Activated CD8-positive, alpha-beta memory T cell treated with anti-CD3 and anti-CD28 coated beads for 1 hour (primary cell): ENCODE measurements at places on chromosomes 6 and 20.

DNA sequence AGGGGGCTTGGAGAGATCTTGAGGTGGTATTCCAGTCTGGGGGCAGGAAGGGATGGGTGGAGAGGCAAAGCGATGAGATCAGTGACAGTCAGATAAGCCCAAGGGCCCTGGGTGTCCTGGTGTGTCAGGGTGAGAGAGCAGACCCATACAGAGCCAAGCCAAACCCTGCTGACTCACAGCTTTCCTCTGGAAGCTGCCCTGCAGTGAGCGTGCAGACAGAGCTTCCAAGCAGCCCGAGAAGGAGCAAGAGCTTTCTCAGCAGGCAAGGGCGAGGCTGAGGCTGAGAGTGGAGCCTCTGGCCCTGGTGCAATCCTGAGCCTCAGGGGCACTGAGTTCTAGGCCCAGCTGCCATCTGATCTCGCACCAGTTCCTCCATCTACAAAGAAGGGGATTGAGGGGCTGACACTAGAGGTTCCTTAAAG lies 91.1 kb upstream of the HIVEP1 start:
- DNase-seq: no peak

GRCh38 chr20:63273059-63273579 lies 506 bp downstream of the ARFGAP1 start:
- no peak for DNase-seq

DNA sequence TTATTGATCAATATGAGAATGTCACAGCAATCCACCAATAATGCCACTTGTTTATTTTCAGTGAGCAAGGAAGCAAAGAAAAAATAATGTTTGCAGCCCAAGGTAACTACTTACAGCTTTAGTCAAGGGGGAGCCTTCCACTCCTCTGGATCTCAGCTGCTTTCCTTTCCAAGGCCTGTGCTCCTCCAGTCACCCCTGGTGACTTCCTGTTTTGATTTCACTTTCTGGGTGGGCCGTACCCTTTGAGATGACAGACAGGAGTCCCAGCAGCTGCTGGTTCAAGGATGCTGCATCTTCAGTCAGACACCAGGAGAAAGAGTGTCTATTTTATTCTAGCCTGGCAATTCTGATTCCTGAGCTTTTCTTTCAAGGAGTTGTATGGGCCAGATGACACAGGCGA lies 5.6 kb upstream of the VNN2 start:
- peak; percentile 7 for DNase-seq

DNA sequence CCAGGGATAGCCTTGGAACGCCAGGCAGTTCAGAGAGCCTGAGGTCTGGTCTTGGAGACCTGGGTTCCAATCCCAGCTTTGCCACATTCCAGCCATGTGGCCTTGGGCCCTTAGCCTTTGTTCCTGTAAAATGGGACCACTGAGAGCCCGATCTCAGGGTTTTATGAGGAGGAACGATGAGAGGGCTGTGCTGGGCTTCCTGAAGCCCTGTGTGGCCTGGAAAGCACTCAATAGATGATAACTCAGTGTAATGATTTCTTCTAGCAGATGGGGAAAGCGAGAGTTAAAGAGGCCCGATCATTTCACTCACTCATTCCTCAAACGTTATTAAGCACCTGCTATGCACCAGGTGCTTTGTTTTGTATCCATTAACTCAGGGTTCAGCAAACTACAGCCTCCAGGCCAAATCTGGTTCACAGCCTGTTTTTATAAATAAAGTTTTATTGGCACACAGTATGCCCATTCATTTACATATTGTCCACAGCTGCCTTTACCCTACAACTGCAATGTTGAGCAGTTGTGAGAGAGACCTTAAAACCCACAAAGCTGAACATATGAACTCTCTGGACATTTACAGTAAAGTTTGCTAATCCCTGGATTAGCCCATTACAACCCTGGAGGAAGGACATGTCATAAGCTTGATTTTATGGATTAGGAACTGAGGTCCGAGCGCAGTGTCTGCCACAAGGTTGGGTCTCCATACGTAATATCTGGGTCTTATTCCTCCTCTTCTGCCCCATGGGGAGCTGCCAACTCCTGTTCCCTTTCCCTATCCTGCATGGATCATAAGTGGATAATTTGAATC lies 90.4 kb downstream of the CEBPB start:
- DNase-seq: no peak

DNA sequence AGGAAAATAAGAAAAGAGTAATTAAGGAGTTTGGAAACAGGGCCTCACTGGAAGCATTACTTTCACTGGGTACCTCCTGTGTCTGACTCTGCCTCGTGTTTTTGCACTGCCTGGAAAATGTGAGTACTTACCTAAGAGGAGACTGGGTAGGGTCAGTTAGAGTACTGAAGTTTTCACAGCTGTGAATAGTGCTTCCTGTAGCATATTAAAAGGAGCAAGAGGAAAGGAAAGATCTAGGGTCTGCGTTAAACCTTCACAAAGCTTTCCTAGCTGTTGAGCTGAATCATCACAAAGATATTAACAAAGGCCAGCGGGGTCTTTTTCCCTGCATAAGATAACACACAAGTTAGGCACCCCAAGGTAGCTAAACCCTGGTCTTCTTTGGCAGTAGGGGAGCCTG lies 82.3 kb downstream of the MLIP start:
- DNase-seq: no peak

DNA sequence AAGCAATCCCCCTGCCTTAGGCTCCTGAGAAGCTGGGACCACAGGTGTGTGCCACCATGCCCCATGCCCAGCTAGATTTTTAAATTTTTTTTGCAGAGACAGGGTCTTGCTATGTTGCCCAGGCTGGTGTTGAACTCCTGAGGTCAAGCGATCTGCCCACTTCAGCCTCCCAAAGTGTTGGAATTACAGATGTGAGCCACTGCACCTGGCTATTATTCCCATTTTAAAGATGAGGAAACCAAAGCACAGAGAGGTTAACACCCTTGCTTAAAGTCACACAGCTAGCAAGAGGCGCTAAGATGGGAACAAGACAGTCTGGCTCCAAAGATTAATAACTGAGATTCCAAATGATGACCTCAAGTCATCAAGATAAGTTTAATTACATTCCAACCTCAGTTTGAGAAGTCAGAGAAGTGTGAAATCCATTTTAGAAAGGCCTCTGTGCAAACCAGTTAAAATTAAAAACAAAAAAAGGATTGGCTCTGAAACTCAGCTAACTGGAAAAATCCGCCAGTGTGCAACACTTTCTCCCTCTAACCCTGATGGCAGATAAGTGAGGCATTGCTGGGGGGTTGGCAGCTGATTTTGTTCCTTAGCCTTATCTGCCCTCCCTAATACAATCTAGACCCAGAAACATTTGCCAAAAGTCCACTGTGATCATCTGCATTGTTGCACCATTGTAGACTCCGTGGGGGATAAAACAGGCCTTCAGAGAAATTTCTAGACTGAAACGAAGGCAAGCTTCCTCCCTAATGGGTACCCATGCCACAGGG lies 55.5 kb downstream of the CPNE5 start:
- no peak for DNase-seq

DNA sequence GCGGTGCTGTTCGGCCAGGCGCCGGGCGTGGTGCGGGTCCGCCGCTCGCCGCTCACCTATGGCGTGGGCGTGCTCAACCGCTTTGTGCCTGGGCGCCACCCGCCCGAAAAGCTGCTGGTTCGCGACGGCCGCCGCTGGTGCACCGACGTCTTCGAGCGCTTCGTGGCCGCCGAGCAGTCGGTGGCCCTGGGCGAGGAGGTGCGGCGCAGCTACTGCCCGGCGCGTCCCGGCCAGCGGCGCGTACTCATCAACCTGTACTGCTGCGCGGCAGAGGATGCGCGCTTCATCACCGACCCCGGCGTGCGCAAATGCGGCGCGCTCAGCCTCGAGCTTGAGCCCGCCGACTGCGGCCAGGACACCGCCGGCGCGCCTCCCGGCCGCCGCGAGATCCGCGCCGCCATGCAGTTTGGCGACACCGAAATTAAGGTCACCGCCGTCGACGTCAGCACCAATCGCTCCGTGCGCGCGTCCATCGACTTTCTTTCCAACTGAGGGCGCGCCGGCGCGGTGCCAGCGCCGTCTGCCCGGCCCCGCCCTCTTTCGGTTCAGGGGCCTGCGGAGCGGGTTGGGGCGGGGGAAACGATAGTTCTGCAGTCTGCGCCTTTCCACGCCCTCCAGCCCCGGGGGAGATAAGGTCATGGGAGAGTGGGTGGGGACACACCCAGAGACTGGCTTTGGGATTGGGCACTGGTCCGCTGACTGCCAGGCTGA lies 15.7 kb downstream of the ADISSP start:
- DNase-seq: no peak

DNA sequence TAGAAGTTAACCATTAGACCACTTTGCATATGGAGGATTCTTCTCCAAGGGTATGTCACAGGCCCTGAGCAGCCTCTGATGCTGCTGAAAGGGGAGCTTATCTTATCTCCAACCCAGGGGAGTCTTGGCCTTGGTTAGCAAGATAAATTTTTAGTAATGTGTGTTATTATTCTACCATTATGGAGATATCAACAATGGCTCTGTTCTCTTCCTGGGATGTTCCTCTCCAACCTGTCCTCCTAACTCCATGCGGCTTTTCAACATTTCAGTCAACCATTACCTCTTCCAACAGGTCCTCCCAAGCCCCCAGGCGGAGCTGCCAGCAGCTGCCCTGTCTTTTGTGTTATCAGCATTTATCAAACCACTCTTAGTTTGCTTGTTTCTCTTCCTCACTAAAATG lies 48.4 kb upstream of the FOXC1 start:
- DNase-seq: no peak

DNA sequence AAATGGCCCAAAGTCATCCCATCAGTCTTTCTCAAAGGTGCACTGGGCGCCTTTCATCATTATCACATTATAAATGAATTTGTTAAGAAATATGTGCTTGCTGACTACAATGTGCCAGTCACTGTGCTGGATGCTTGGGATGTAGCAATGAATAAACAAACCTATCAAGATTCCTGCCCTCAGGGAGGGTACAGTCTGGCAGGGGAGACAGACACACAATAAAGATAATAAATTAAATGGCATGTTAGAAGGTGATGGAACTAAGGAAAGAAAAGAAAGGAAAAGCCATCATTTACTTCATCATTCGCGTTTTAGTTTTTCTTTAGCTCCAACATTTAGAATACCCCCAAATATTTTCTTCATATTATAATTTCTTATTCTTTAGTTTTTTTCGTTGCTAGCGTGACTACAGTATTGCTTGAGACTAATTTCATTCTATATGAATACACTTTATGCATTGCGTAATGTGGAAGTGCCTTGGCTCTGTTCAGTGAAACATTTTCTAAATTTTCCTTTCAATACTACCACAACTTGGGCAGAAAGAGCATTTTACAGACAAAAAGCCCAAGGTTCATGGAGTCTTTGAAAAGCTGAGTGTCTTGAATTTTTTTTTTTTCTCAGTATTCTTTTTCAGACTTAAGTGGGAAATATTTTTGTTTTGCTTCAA lies 48.7 kb upstream of the CITED2 start:
- no peak for DNase-seq

GRCh38 chr6:33112148-33112547 lies 36.4 kb downstream of the HLA-DPB1 start:
- no peak for DNase-seq

- DNase-seq: no peak
Measured at GRCh38 chr6:155013457-155013876, 18.4 kb downstream of the TIAM2 start.

- no peak for DNase-seq
Measured at GRCh38 chr6:151263967-151264366, 24.2 kb downstream of the AKAP12 start.
